ENCODE measurements at places on chromosomes 13 and 19.
A peak's percentile ranks its signal among the peaks of the same experiment; 100 is the strongest.

- DNase-seq = no peak
These were observed 9.7 kb upstream of the LRCH1 start for GRCh38 chr13:46543287-46543686.

- DNase-seq = no peak
These were observed 99.7 kb upstream of the RXFP2 start for GRCh38 chr13:31639443-31640163.

GRCh38 chr13:40777166-40777808 lies 6.3 kb upstream of the MRPS31 start:
- peak; percentile 27 for DNase-seq

GRCh38 chr19:47826800-47827199 lies 5.1 kb downstream of the CRX start:
- DNase-seq = no peak

DNA sequence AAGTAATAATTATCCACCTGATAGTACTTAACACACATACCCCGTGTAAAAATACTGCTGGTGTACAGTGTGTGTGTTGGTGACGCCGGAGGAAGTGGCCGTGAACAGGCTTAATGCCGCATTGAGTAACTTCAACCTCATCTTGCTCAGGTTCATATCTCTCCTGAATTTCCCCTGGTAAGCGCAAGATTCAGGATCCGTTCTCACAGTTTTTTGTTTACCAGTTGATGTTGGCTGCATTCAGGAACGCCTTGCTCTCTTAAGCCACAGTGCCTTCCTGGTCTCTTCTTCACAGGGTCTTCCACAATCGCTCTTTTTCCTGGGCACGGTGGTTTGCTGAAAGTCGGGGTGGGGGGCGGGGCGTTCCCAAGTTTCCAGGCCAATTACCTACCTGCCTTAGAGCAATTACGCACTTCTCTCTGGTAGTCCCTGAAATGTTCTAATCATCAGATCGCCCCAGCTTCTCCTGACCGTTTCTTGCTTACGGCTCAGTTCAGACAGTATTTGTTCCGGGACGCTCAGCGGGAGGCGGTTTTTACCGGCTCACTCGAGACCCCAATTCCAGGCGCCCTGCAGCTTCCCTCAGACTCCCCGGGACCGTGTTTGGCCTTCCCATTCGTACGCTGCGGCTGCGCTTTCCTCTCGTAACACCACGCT lies 706 bp upstream of the DNAJC3 start:
- DNase-seq = peak; percentile 1

DNA sequence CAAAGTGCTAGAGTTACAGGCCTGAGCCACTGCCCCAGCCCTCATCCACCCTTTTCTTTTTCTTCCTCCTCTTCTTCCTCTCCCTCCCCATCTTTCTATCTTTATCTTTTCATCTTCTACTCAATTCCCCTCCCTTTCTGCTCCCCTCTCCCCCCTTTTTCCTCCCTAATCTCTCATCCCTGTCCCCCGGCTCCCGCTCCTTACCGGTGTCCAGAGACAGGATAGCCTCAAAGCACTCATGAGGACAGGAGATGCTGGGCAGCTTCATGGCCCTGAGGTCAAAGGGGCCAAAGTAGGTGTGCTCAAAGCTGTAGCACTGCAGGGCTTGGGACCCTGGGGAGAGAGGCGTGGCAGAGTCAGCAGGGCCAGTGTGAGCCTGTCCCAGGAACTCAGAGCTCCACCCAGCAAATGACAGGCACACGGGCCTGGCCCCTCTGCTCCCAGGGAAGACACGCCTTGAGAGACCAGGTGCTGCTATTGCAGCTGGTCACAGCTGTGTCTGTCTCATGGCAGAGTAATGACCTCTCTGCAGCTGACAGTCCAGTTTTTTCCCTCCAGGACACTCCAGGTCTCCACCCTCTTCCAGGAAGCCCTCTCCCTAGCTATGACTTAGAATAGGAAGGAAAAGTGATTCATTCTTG lies 2.6 kb downstream of the LYPD5 start:
- no peak for DNase-seq

Measured in neural crest cell (in vitro differentiated cells).